ENCODE measurements at places on chromosomes 16 and 17. TPM values are rescaled to one million over a fixed set of nuclear protein-coding genes. Genes with fewer than 3 reads are reported as not detected.

SRCIN1 gene
- 0.38 TPM for polyA plus RNA-seq

CEMP1 gene
- 0.38 TPM for polyA plus RNA-seq

SDK2 gene
- 0.38 TPM for polyA plus RNA-seq

TNP2 gene
- not detected for polyA plus RNA-seq

HAS3 gene
- 0.54 TPM for polyA plus RNA-seq

SMIM36 gene
- not detected for polyA plus RNA-seq

PIK3R6 gene
- 0.10 TPM for polyA plus RNA-seq

PTX4 gene
- polyA plus RNA-seq = not detected

All from aorta (tissue), 5 donors.